AG04450 (cell line): ENCODE measurements at places on chromosomes 4 and X.

DNA sequence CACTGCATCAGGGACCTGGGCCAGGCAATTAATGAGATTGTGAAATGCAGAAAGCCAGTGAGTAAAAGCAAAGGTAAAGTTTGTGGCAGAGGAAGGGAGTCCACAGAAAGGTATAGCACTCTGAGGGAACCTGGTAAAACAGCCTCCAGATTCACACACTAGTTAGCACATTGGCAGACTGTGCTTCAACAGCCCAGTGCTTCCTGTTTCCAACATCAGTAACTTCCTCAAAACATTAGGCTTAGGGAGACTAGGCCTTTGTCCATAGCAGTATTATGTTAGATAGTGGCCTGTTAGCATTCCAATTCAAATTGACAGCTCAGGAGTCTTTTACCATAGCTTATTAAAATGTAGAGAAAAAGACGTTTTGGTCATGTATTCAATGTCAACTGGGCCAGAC is 582.6 kb upstream of the ACTRT1 start:
- no peak for DNase-seq

DNA sequence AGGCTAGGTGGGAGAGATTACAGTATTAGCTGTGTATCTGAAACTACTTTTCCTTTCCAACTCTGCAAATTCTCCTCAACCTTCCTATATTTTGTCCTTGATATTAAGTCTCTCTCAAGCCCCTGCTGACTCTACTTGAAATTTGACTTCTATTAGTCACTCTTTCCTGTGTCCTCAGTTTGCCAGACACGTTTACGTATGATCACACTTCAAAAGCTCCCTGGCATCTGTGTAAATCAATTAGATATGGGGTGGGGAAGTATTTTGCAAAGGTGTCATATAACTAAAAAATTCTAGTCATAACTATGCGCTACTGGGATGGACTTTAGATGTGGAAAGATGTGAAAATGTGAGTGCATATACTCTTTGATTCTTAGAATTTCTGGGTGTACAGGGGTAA is 67.4 kb upstream of the ARHGAP24 start:
- DNase-seq = no peak

DNA sequence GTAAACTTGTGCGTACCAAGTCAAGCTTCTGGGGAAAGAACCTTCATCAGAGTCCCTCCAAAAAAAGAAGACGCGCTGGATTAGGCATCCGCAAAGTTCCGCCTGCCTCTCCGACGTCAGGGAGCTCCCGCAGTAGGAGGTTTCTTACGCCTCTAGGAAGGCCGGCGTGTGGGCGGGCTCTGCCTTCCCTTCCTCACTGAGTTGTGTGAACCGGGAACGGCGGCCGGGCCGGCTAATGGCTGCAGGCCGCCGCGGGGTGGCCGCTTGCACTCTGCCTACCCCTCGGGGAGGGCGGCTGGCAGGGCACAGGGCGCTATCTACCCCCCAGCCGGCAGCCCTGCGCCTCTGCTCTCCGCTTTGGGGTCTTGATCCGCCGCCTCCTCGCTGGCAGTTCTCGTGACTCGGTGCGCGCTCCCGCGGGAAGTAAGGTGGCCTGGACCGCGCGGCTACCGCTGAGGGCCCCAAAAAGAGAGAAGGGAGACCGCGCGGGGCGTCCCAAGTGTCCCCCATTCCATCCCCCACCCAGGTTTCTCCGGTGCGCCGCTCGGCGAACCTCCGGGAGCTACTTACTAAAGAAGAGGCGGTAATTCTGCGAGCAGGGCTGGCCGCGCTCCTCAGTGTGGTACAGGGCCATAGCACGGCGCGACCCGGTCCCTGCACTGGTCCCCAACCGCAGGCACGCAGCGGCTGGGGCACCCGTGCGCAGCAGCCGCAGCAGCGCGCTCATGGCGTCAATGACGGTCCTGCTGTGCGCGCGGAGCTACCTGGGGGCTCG is at the start of gene PPA2:
Gene PPA2 (minus strand): TSS at position 739 of the 775 bp plus-strand sequence. CDS start 12 bp downstream, at position 727.
- DNase-seq = peak; percentile 71

DNA sequence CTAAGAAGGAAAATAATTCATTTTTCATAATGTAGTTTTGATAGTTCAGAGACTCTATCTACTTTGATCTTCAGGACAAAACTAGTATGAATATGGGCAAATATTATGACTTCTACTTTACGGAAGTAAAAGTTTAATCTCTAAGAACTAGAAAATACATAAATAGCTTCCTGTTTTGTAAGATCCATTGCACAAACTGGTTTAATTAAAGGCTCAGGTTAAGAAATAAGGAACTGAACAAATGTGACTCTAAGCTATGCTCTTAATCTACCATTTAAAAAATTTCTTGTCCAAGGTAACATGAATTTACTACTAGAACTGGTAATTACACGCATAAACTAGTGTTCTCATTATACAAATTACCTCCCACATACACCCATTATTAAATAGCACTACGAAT is 360.6 kb downstream of the INPP4B start:
- no peak for DNase-seq

GRCh38 chrX:39574178-39574577 is 523.6 kb downstream of the BCOR start:
- DNase-seq = no peak

DNA sequence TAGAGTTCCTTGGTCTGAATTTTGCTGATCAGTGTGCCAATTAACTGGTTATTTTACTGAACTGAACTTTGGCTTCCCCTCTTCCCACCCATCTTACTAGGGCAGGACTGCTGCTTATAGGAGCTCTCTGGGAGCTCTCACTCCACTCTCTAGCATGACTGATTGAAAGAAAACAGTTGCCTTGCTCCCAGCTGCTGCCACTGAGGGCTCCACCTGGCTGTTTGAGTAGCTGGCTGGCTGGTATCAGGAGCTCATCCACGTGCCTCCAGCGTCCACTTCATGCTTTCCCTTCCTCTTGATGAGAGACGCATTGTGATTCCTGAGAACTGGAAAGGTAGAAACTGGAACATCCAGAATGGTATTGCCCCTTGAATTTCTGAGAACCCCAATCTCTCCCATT is 73.0 kb upstream of the KLHL13 start:
- DNase-seq = no peak

DNA sequence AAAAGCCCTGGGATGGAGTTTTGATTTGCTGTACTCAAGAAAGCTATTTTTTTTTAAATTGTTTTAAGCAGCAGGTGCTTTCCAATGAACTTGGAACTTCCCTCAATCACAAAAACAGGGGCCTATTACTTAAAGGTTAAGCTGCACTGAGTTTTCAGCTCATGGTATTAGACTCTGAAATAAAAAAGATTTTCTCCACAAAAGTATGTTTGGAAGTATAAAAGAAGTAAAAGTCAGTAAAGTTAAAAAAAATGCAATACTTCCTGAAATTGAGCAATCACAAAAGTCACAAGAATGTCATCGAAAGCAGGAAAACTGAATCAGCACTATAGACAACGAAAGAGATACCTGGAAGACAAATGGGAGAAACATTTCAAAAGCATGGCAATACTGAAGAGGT is 38.9 kb upstream of the PLAC8 start:
- no peak for DNase-seq

- no peak for DNase-seq
Observed at GRCh38 chr4:13762130-13762529, 134.6 kb upstream of the BOD1L1 start.

- peak; percentile 6 for DNase-seq
Observed at GRCh38 chrX:25015486-25016360, at the start of gene ARX. ARX (minus strand) TSS chrX:25015965; CDS start chrX:25015737, 228 bp downstream.

GRCh38 chr4:11640584-11640983 is 211.9 kb upstream of the HS3ST1 start:
- no peak for DNase-seq

DNA sequence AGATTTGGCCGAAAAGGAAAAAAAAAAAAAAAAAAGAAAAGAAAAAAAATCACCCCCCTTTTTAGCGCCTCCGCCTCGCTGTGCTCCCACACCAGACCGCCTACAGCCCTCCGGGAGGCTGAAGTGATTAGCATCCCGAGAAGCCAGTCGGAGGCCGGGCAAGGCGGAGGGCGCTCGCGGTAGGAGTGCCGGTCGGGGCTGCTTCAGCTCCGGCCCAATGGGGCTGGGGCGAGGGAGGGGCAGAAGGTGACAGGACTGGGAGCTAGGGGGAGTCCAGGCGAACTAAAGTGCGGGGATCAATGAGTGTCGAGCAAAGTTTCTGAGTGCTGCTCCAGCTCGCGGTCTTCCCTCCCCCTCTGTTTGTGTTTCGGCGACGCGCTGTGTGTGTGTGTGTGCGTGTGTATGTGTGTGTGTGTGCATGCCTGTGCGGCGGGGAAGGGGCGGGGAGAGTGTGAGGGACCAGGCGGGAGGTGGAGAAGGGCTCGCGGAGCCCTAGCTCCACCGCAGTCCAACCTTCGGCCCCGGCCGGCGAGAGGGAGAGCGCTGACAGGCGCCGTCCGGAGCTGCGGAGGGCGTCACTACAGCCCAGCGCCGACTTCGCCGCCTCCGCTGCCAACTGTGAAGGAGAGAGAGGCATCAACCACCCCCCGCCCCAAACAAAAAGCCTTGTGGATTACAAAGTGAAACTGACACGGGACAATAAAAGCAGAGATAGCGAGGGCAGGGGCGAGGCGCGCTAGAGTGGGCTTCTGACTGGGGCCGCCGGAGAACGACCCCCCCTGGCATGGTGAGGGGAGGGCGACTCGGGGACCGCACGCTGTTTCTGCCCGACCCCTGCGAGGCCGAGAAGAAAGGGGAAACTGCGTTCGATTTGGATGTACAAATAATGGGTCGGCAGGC is at the start of gene FAT4:
Gene FAT4 (plus strand): TSS at position 280 of the 900 bp plus-strand sequence. CDS start 1,457 bp downstream, outside the sequence.
- peak; percentile 97 for DNase-seq

DNA sequence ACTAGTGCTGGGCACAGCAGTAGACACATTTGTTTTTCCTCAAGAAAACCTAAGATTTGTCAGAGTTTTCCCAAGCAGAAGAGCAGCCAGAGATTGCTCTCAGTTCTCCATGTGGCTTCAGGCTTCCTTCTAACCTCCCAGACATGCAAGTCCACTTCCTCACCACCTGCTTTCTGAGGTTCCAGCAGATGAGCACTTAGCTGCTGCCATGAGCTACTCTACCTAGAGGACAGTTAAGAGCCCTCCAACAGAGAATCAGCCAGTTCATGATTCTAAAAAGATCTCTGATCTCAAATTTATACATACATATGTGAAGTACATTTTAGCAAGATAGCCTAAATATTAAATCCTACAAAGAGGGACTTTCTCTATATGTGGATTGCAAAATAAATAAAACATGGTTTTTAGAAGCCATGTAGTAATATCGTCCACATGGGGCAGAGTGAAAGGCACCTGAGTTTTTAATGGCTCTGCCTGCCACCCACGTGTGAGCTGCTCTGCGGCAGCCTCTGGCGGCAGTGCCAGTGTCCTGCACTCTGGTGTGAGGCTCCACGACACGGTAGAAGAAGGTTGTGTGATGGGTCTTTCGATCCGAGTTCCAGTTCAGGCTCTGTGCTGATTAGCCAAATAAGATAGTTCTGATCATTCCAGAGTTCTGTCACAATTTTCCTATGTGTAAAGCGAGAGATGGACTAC is 10.3 kb downstream of the CYP4V2 start:
- no peak for DNase-seq

- DNase-seq = peak; percentile 72
Observed at GRCh38 chrX:7083468-7084396, 63.8 kb upstream of the STS start.

DNA sequence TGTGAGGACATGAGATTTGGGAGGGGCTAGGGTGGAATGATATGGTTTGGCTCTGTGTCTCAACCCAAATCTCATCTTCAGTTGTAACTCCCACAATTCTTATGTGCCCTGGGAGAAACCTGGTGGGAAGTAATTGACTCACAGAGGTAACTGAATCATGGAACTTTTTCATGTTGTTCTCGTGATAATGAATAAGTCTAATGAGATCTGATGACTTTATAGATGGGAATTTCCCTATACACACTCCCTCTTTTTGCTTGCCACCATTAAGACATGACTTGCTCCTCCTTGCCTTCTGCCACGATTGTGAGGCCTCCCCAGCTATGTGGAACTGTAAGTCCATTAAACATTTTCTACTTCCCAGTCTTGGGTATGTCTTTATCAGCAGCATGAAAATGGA is 253.2 kb upstream of the GK2 start:
- no peak for DNase-seq

GRCh38 chr4:139603576-139604410 is 47.8 kb upstream of the SETD7 start:
- no peak for DNase-seq

GRCh38 chr4:165631208-165631894 is 241.7 kb upstream of the TLL1 start:
- no peak for DNase-seq

- DNase-seq = peak; percentile 29
Observed at GRCh38 chr4:183449193-183449882, 4.9 kb downstream of the CDKN2AIP start.

GRCh38 chrX:34734383-34734782 is 77.3 kb upstream of the TMEM47 start:
- peak; percentile 1 for DNase-seq

DNA sequence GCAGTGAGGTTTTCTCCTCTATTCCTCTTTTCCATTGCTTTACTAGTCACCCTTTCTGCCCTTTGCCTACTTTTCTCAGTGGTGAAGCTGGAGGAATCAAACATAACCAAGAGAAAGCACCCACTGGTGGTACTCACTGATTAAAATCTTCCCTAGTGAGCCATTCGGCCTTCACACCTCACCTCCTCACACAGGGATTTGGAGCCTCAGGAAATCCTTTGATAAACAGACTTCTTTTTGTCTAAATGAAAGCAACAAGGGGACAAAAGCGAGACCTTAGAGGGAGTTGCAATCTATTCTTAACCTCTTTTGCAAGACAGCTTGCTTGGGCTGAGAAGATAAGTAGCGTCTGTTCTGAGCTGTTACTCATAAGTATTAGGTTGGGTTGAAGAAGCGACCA is 572.6 kb downstream of the ZNF674 start:
- DNase-seq = no peak

- no peak for DNase-seq
Observed at GRCh38 chrX:71912156-71912555, 1.5 kb downstream of the NHSL2 start.

GRCh38 chrX:1481636-1482529 is 29.2 kb upstream of the ASMTL start:
- peak; percentile 33 for DNase-seq

- DNase-seq = no peak
Observed at GRCh38 chrX:154987940-154988339, 34.6 kb downstream of the F8 start.

DNA sequence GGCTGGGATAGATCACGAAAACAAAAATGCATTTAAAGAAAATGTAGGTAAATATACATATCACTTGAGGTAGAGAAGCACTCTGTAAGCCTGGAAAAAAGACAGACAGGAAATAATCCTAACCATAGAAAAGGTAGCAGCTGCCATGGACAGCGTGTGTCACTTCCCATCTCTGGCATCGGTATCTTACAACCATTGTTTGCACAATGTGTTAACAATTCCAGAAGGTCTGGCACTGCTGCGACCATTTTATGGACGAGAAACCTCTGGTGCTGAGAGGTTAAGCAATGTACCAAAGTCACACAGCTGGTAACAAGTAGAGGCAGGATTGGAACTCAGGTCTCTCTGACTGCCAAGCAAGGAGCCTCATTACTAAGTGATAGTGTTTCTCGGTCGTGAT is 1.7 kb upstream of the MTNR1A start:
- DNase-seq = no peak

DNA sequence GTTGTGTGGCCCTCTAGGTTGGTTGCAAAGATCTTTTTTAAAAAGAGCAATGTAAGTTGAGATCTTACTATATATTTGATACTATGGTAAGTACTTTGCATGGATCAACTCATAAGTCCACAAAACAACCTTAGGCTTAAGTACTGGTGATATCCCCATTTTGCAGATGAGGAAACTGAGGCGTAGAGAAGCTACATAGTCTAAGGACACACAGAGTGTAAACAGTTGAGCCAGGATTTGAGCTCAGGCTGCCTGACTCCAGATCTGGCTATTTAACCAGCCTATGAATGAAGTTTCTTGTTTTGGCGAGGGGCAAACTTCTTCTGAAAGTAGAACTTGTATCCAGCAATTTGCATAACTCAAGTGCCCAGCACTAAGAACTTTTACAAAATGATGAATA is 38.6 kb upstream of the STX18 start:
- no peak for DNase-seq
